ENCODE measurements at places on chromosomes 1 and 21.

- DNase-seq = no peak
Observed at GRCh38 chr1:214116258-214116657, 128.5 kb downstream of the PROX1 start.

- DNase-seq = no peak
Observed at GRCh38 chr1:11013160-11013531, 692 bp downstream of the TARDBP start.

DNA sequence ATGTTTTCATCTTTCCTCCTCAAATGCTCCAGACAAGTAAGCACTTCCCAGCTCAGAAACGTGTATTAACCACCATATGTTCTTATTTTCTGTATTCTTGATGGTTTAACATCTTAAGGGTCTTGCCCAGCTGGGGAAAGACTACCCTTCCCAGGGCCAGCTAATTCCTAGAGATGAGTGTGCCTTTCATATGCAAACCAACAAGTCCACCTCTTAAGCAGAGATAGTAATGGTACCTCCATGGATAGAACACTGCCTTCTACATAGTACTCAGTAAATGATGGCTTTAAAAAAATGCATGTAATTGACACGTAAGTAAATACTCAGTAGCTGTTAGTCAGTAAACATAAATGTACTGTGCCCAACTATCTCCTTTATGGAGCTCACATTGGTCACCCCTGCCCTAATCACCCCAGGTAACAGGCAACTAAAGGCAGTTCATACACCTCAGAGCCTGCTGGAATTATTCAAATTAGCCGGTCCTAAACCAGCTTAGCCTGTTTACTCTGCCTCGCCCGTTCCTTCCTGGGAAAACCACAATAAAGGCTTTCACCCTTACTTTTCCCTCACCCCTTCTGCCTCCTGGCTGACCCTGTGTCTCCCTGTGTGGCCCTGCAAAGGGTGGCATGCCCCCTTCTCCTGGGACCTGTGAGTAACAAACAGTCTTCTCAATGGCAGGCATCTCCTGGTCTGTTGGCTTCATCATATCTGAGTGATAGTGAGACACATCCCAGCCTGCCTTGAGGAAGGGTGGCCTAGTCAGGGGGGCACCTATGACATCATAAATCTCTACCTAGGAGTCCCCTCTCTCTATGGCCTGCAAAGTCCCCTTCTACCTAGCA lies 40.1 kb upstream of the KLHDC7A start:
- no peak for DNase-seq

DNA sequence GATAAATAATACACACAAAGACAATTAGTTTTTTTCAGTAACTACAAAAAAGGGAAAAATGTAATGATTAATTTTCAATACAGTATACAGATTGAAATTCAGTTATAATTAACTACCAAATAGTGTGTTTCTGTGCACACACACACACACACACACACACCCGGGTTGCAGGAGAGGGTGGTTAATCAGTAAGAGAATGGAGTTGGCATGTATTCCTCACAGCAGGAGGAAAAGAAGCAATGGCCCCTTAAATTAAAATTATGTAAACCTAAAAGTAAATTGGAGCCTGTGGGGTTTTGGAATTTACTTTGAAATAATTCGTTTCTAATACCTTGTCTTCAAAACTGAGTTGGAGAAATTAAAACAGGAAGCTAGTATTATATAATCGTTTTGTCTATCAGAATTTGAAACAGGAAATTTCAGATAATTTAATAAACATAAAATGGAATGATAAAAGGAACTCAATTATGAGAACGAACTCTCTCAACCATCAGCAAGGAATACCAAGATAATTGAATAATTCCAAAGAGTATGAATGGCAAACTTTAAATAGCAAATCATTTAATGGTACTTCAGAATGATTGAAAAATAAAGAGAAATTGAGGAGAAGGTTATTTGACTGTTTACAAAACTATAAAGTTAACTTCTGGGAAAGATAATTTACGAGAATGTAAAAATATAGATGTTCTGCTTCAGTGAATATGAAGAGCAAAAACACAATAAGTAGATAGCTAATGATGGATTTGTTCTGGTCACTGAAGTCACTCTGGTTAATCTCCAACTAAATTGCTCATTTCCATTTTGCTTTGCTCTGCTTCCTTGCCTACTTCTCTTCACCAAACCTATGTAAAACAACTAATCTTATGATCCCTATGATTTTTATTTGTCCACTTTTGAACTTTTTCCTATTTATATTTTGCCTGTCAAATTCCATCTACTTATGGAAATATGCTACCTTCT lies 547.9 kb upstream of the ZP4 start:
- DNase-seq = no peak

DNA sequence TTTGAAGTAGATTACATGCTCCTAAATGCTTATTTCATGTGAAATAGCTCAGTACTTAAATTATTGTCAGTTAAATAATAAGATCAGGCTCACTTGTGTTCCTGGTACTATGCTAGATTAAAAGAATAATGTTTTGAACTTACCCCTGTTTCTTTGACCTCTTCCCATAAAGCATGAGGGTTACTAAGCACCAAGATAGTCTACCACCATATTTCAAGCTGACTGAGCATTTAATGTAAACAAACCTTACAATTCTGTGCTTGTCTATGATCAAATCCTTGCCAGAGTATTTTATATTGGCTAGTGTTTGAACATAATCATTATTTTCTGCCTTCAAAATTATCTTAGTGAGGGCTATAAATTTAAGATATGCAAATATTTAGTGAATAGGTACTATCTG lies 98.1 kb downstream of the LHX9 start:
- DNase-seq = no peak

- no peak for DNase-seq
Observed at GRCh38 chr1:109668123-109668775, 392 bp downstream of the GSTM2 start.

DNA sequence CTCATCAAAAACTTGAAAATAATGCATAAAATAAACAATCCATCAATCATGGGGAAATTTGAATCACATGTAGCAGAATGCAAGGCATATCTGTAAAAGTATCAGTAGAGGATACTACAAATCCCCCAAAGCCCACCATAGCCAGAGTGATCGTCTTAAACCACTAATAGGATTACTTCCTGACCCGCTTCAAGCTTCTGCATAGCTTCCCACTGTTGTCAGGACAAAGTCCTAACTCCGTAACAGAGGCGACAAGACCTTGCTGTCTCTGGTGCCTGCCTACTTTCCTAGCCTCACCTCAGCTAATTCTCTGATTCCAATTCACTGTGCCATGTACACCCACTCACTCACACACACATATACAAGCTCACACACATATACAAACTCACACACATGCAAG lies 161.2 kb upstream of the NFIA start:
- no peak for DNase-seq

- DNase-seq = peak; percentile 8
Observed at GRCh38 chr1:219938706-219939105, 10.3 kb upstream of the SLC30A10 start.

DNA sequence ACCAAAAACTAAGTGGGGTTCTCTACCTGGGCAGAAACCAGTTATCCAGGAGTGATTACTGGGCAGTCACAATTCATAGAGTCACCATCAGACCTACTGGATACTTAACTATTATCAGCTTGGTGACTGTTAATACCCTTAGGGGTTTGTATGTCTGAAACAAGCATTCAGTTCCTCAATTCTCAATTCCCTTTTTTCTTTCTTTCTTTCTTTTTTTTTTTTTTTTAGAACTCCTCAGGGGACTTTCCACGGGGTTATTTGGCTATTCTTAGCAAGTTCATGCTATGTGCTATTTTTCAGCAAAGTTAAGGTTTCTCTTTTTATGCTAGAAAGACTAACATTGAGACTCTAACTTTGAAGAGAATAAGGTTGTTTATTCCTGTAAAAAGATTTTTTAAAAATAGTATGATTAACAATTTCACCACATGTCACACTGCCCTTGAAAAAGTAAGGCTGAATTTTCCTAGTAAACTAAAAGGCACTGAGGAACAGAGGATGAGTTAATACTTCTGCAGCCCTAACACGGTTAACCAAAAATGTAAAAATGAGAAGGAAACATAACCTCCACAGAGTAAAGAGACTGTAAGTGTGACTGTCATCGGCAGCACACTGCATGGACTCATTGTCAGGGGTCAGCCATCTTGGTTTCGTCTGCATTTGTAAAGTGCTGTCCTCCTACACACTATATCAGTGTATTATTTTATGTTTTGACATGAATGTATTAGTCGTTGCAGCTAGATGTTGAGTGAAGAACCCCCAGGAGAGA lies 310.2 kb downstream of the NTNG1 start:
- DNase-seq = no peak

DNA sequence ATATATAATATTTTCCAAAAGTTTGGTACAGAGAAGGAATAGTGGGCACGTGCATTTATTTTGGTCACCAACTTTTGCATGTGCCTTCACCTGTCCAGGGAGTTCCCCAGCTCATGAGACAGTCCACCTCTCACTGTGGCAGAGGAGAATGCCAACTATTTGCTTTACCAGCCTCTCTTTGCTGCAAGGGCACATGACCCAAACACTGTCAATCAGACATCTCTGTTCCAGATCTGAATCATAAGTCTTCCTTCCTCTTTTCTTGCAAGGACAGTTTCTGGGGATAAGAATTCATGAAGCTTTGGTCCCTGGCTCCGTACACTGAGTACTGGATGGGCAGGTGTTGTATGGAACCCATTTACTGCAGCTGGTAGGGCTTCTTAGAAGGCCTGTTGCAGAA lies 38.6 kb downstream of the C1orf87 start:
- no peak for DNase-seq

GRCh38 chr1:11524465-11525150 lies 45.7 kb downstream of the DISP3 start:
- DNase-seq = no peak

DNA sequence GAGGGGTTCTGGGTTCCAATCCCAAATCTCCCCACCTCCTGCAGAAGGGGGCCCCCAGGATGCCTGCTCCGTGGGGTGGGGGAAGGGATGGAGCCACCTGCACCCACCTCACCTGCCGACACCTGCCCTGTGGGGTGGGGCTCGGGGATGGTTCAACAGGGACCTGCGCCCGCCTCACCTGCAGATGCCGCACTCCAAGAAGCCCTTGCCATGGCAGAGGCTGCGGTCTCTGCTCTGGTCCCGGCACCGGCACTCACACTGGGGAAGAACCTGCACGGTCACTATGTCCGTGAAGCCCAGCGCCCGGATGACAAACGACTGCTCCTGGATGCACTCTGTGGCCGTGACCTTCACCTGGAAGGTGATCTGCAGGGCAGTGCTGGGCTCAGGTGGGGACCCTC lies 18.1 kb upstream of the PTTG1IP start:
- no peak for DNase-seq

DNA sequence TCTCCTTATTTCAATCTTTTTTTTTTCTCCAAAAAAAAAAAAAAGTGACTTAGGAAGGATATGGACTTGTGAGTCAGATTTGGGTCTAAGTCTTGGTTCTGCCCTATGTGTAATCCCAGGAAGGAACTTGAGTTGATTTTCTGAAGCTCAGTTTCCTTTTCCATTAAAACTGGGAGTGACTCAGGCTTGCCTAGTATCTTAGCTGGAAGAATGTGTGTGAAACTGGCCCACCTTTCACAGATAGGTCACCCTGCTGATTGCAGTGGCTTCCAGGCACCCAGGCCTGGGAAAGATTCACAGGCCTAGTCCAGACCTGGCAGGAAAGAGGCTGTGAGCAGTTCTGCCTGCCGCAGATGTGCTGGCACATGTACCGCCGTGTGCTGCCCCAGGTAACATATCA lies 218.3 kb upstream of the HOOK1 start:
- peak; percentile 70 for DNase-seq

- DNase-seq = no peak
Observed at GRCh38 chr21:15768045-15768601, 38.3 kb downstream of the USP25 start.

GRCh38 chr1:40621821-40622450 lies 43.5 kb downstream of the RIMS3 start:
- no peak for DNase-seq

DNA sequence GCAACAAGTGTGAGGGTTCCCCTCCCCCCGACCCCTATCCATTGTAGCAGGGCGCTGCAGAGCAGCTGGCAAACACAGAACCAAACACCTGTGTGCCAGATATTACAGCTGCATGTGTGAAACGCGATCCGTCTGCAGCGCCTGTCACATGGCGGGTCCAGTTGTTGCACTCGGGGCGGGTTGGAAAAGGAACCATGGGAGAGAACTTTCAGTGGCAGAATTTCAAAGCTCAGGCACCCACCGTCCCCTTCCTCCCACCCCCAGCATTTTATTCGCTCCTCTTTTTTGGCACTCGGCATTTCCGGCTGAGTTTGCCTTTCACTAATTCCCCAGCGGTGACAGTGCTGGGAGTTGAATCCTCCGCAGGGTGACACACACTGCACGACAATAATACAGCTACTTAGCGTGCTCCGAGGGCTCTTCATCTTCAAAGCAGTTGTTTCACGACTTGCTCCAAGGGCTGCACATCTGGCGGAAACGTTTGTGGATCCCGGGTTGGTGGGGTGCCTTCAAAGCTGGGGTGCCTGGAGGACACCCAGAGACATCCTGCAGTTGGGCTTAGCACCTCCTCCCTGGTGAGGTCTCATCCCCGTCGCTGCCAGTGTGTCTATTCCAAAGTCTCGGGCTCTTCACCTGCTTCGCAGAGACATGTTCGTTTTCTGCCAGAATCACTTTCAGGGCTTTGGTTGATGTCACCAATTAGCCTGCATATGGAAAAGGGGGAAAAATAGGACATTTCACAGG lies 180.7 kb downstream of the ZBTB18 start:
- no peak for DNase-seq

DNA sequence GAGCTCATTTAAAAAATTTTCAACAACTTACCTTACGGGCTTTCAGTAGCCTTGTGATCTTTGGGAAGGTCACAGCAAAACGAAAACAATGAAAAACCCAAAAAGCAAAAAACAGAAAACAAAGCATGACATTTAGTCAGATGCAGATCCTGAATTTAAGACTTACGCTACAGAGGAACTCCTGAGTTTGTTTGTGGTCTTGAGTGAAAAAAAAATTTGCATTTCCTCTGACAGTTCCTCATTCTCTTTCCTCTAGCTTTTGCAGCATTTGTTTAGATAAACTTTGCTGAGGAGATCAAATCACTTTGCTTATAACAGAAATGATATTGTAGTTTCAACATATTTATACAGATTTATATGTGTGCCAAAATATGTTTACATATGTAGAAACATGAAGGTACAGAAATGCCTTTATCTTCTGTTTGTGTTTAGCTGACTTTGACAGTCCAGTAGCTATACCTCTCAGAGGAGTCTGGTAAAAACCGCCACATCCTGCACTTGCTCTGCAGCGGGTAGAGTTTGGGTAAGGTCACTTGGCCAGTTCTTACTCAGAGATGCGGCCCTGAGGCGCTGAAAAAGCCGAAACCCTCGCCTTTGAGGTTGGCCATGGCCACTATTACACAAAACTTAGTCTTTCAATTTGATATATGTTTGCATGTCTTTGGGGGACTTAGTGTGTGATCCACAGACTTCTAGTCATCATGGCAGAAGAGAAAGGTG lies 142.5 kb downstream of the TNR start:
- DNase-seq = no peak

DNA sequence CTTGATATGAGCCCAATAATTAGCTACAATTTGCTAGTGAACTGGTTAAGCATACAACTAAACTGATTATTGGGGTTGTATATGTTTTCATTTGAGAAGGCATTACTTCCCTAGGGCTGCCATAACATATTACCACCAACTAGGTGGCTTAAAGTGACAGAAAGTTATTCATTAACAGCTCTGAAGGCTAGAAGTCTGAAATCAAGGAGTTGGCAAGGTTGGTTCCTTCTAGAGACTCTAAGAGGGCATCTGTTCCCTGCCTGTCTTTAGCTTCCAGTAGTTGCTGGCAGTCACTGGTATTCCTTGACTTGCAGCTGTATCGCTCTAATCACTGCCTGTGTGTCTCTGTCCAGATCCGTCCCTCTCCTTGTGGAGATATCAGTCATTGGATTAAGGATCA lies 86.3 kb downstream of the LHX9 start:
- no peak for DNase-seq
